ENCODE measurements at places on chromosomes 3 and 15.

DNA sequence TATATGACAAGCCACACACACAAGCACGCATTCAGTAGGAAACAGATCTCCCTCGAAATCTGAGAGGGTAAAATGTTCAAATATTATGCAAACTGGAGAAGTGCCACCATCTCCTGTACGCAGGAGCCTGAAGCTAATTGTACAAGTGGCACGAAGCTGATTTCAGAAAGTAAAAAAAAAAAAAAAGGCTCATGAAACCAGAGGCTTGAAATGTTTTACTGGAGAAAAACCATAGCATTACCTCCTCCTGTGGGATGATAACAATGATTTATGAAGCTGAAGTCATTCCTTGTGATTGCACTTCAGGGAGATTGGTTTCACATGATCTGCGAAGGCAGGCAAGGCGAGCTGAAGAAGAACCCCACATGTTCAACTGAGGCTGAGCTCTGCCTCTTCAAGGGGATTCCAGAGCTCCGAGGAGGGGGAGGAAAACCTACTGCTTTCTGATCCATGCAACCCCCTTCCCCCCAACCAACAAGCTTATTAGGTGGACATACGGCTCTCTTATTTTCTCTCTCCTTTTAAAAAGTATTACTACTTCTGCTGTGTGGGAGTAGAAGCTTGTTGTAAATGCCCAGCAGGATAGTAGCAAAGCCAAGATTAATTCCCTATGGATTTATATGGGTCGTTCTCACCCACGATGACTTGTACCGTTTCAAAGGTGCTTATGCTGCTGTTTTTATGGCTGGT lies 101.1 kb downstream of the GREM1 start:
- no peak for DNase-seq

- DNase-seq = no peak
Measured at GRCh38 chr15:92044203-92044909, 190.8 kb downstream of the SLCO3A1 start.

DNA sequence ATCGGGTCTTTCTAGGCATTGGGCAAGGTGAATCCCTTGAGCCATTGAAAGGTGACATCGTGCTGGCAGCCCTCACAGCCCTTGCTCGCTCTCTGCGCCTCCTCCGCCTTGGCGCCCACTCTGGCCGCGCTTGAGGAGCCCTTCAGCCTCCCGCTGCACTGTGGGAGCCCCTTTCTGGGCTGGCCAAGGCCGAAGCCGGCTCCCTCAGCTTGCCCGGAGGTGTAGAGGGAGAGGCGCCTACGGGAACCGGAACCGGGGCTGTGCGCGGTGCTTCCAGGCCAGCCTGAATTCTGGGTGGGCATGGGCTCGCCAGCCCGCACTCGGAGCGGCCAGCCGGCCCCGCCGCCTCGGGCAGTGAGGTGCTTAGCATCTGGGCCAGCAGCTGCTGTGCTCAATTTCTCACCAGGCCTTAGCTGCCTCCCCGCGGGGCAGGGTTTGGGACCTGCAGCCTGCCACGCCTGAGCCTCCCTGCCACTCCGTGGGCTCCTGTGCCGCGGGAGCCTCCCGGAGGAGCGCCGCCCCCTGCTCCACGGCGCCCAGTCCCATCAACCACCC lies 35.4 kb upstream of the INO80 start:
- no peak for DNase-seq

DNA sequence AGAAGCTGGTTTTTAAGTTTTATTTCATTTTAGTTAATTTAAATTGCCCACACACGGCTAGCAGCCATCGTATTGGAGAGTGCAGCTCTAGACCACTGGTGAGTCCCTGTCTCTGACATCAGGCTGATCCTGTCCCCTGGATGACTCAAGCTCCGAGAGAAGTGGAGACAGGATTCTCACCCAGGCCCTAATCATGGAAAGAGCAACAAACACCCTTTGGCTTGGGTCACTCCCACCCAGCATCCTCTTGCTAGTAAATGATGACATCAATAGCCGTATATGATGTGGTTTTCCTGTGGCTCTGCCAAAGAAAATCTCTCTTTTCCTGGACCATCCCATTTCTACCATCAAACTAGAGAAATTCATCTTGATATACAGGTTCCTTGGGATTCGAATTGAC lies 182.2 kb downstream of the NTRK3 start:
- no peak for DNase-seq

DNA sequence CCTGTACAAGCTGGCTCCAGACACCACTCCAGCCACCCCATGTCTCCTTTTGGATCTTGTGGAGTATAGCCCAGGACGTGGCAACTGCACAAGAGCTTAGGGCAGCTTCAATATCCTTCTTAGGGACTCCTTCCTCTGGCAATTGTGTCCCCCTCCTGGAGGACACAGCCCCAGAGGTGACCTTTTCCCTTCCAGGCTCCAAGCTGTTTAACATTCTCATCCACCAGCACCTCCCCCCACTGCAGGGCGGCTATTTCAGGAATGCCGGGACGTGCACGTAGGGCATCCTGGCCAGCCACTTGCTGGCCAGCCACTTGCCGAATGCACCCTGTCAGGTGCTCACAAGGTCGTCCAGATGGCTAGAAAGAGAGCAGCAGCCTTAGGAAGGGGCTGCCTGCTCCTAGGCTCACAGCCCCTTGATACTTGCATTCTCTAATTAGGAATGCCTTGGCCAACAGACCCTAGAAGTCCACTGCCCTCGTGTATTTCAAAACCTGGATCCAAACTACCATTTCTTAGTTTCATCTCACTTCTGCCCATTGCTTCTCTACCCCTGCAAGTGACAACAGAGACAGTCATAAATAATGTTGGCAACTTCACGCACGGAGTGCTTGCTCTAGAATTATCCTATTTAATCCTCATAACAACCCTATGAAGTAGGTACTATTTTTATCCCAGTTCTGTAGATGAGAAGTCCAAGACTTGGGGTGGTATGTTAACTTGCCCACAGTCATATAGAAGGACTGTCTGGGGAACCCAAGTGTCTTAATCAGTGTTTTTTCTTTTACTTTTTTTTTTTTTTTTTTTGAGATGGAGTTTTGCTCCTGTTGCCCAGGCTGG lies 24.5 kb upstream of the IDH2 start:
- no peak for DNase-seq

All from stimulated activated CD4-positive, alpha-beta T cell treated with anti-CD3 and anti-CD28 coated beads, Interleukin-2, amount 100 ng/mL, for 24 hours (primary cell).